Endothelial cell of coronary artery (primary cell): ENCODE measurements at places on chromosomes 1 and 21. TPM values are rescaled to one million over a fixed set of nuclear protein-coding genes. Genes with fewer than 3 reads are reported as not detected.

Gene SLC30A2
- not detected in 2 replicates for total RNA-seq

Gene ABCG1
- 41.6 and 50.8 TPM in 2 replicates for total RNA-seq

Gene LORICRIN
- total RNA-seq: not detected in 2 replicates

Gene UTS2
- not detected in 2 replicates for total RNA-seq

Gene SDCCAG8
- 39.0 and 48.5 TPM in 2 replicates for total RNA-seq

Gene FCRL5
- total RNA-seq: not detected in 2 replicates

Gene SH2D2A
- 0.09 and 0.19 TPM in 2 replicates for total RNA-seq

Gene TNFSF18
- 14.1 and 17.4 TPM in 2 replicates for total RNA-seq

Gene ASPM
- 12.6 and 32.9 TPM in 2 replicates for total RNA-seq

Gene ASTN1
- not detected in 2 replicates for total RNA-seq

Gene SPRR2E
- not detected in 2 replicates for total RNA-seq

Gene LINGO4
- total RNA-seq: not detected in 2 replicates

Gene CACNA1S
- not detected in 2 replicates for total RNA-seq

Gene KRTAP12-2
- not detected in 2 replicates for total RNA-seq

Gene TOR1AIP2
- 61.6 and 80.0 TPM in 2 replicates for total RNA-seq

Gene UHMK1
- 58.2 and 68.4 TPM in 2 replicates for total RNA-seq

Gene SLC9C2
- total RNA-seq: 2.0 TPM in 1 of 2 replicates, not detected in the other

Gene KLHDC8A
- total RNA-seq: not detected in 2 replicates

Gene CELA3A
- total RNA-seq: 0.09 TPM in 1 of 2 replicates, not detected in the other

Gene SPATA1
- total RNA-seq: 0.45 and 1.0 TPM in 2 replicates

Gene FAM229A
- total RNA-seq: 0.81 and 1.6 TPM in 2 replicates

Gene F13B
- not detected in 2 replicates for total RNA-seq

Gene MROH9
- not detected in 2 replicates for total RNA-seq

Gene C1orf174
- 32.9 and 39.0 TPM in 2 replicates for total RNA-seq

Gene HES3
- total RNA-seq: not detected in 2 replicates

Gene RIPPLY3
- total RNA-seq: not detected in 2 replicates

Gene CCDC30
- total RNA-seq: 0.27 and 0.85 TPM in 2 replicates

Gene ATP6V1G3
- total RNA-seq: not detected in 2 replicates

Gene OLIG2
- total RNA-seq: not detected in 2 replicates

Gene FMO5
- total RNA-seq: 0.45 and 0.47 TPM in 2 replicates

Gene SLC35F3
- total RNA-seq: not detected in 2 replicates

Gene FAM131C
- total RNA-seq: 0.09 TPM in 2 replicates

Gene ERG
- 45.7 and 55.8 TPM in 2 replicates for total RNA-seq

Gene EVI5
- 66.5 and 128 TPM in 2 replicates for total RNA-seq

Gene PPP2R5A
- total RNA-seq: 19.3 and 30.8 TPM in 2 replicates

Gene SAMSN1
- total RNA-seq: 0.75 and 6.5 TPM in 2 replicates

Gene KIF17
- 0.54 and 1.4 TPM in 2 replicates for total RNA-seq

Gene CACNA1E
- not detected in 2 replicates for total RNA-seq

Gene LHX8
- not detected in 2 replicates for total RNA-seq

Gene SPRR1A
- not detected in 2 replicates for total RNA-seq
